AG04450 (cell line): ENCODE measurements at places on chromosomes 4 and X.

GRCh38 chr4:115187136-115187535, 73.7 kb upstream of the NDST4 start:
- DNase-seq: no peak

DNA sequence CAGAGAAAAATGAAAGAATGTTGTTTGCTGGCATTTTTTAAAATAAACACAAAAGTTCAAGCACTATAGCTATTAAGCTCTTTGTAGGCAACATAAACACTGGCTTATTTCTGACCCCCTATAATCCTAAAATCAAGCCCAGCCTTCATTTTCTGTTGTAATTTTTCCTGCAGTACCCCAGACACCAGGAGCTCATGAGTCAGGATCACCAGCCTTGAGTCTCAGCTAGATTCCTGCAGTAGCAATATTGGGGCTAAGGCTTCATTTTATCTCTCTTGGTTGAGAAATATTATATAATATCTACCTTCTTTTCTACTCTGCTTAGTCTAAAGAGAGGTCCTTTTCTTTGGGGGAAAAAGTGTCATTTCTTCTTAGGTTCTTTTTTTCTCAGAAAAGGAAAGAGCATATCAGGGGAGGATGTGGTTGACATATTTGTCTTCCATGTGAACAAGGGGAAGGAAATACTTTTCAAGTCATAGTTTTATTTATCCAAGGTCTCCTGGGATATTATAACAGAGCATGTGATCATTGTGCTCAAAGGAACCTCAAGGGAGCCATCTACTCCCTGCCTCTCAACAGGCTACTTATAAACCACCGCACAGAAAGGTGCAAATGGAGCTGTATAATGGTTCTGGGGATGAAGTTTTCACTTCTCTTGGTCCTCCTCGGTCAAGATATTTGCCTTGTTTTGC, 678.3 kb upstream of the NR3C2 start:
- no peak for DNase-seq

GRCh38 chr4:140743194-140743931, 12.8 kb downstream of the TBC1D9 start:
- no peak for DNase-seq

DNA sequence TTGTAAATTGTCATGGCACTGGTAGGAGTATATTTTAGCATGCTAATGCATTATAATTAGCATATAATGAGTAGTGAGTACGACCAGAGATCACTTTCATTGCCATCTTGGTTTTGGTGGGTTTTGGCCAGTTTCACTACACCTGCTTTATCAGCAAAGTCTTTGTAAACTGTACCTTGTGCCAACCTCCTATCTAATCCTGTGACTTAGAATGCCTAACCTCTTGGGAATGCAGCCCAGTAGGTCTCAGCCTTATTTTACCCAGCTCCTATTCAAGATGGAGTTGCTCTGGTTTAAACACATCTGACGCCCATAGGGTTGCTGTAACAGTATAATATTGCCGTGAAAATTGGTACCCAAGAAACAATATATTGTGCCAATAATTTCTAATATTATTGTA, 159.4 kb downstream of the MAGEB5 start:
- no peak for DNase-seq

- no peak for DNase-seq
Observed at GRCh38 chr4:102735582-102735981, 25.2 kb downstream of the MANBA start.
